ENCODE measurements at places on chromosomes 3 and 15.

DNA sequence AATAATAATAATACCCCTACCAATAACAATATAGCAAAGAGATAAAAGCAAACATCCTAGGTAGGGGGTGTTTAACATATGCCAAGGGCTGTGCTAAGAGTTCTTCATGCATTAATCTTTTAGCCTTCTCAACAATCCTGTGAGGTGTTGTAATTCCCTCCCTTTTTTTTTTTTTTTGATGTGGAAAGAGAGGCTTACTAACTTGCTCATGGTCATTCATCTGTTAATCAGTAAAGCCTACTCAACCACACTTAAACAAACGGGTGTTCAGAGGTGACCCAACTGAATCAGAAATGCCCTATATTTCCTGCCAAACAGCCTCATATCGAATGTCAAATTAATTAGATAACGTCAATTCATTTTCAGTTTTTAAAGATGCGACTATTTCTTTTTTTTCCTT is 232.1 kb downstream of the CTNNB1 start:
- no peaks in the 10 kb centered on the region for H3K27me3 ChIP-seq
- no peak overlapping the region for H3K27ac ChIP-seq
- DNase-seq, result no peak
- H3K36me3 ChIP-seq, result no peaks in the 10 kb centered on the region

GRCh38 chr15:85550283-85550682 is 169.9 kb downstream of the AKAP13 start:
- no peak for DNase-seq
- H3K4me1 ChIP-seq, result no peaks in the 10 kb centered on the region
- H3K36me3 ChIP-seq, result peaks cover 8% of the 10 kb centered on the region
- H3K27me3 ChIP-seq, result no peaks in the 10 kb centered on the region
- no peak overlapping the region for H3K27ac ChIP-seq
- H3K4me3 ChIP-seq, result no peak overlapping the region

DNA sequence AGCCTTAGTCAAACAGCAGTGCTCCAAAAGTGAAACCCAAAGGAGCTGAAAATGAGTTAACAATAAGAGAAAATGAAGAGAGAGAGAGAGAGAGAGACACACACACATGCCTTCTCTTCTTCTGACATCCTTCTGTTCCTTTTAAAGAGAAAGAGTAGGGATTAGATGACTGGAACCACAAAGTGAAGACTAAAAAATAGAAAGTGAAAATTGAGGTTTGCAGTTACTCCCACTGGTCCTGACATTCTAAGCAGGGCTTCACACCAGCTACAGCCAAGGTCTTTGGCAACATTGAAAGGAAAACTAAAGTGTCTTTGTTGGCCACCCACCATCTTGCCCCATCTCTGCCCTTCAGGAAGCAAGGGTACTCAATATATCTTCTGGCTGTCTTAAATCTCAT is 59.2 kb downstream of the USP50 start:
- H3K36me3 ChIP-seq, result peaks cover 62% of the 10 kb centered on the region
- H3K4me1 ChIP-seq, result no peaks in the 10 kb centered on the region
- no peak overlapping the region for H3K4me3 ChIP-seq
- H3K27me3 ChIP-seq, result no peaks in the 10 kb centered on the region
- no peak overlapping the region for H3K27ac ChIP-seq

DNA sequence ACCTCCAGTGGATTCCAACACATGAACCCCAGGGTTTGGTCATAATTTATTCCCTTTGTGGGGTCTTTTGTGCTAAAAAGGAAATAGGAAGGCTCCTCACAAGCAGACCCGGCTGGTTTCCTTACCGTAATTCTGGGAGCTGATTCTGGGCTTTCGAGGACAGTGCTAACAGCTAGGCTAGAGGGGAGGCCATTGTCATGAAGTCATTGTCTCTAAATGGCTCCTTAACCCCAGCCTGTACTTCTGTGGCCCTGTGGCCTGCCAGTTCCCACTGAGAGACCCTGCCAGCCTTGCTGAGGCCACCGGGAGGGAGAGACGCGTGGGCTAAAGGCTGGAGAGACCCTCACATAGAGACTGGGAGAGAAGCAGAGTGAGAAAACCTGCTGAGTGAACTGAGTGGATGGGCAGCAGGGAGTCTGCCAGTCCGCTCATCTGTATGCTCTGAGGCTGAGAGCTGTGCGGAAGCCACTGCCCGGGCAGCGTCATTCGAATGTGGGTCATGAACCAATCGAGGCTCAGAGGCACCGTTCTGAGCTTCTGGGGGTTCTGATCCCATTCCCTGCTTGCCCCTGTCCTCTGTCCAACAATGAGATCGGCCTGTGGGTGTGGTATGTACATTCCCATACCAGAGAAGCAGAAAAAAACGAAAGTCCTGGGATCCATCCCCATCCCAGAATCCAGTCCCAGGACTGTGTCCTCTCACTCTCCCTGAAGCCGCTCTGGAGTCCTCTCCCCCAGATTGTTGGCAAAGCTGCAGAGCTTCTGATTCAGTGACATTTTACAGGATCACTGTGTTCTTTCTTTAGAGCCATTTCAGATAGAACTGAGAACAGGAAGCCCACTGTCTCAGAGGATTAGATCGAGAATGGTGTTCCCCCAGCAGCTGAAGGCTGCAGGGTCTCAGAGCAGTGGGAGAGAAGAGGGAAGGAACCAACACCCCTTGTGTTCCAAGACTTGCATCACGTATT is 21.3 kb upstream of the DGKG start:
- H3K4me1 ChIP-seq, result no peaks in the 10 kb centered on the region
- H3K4me3 ChIP-seq, result no peak overlapping the region
- H3K27me3 ChIP-seq, result no peaks in the 10 kb centered on the region

DNA sequence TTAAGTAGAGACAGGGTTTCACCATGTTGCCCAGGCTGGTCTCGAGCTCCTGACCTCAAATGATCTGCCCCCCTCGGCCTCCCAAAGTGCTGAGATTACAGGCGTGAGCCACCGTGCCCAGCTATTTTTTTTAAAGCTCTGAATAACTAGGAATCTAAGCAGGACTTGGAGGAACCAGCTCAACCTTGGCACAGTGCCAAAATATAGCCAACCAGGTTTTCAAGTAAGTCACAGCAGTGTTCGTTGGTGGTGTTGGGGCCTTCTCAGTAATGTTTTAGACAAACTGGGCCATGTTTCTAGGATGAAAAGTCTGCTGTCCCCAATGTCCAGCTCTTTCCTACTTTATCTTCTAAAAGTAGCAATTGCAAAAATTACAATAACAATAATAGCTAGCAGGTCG is 6.4 kb upstream of the ADAM10 start:
- no peaks in the 10 kb centered on the region for H3K4me1 ChIP-seq
- DNase-seq, result no peak
- no peaks in the 10 kb centered on the region for H3K36me3 ChIP-seq
- H3K4me3 ChIP-seq, result no peak overlapping the region
- no peak overlapping the region for H3K27ac ChIP-seq

GRCh38 chr15:94395640-94396039 is 164.3 kb downstream of the MCTP2 start:
- DNase-seq, result no peak
- no peak overlapping the region for H3K4me3 ChIP-seq
- no peak overlapping the region for H3K27ac ChIP-seq
- H3K4me1 ChIP-seq, result no peaks in the 10 kb centered on the region
- peaks cover 8% of the 10 kb centered on the region for H3K36me3 ChIP-seq

DNA sequence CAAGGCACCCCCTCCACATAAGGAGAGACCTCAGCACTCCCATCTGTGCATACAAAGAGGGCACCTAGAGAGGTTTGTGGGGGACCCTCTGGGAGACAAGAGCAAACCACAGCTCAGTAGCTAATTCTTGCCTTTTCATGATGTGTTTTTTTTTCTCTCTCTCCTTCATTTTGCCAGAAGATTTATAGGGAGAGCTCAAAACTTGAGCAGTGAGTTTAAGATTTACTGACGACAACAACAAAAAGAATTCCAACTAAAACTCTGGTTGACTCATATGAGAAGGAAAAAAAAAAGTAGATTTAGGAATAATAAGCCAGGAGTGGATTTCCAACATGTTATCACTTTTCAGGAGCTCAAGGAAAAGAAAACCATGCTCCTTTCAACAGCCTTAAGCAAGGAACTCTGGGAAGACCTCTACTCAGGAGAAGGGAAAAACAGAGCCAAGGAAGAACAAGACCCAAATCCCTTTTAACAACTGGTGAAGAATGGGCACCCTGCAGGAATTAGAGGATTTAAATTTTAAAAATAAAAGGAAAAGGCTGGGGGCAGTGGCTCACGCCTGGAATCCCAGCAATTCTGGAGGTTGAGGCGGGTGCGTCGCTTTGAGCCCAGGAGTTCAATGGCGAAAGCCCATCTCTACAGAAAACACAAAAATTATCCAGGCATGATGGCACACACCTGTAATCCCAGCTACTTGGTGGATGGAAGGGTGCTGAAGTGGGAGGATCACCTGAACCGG is 58.2 kb upstream of the RAD18 start:
- no peaks in the 10 kb centered on the region for H3K27me3 ChIP-seq
- H3K27ac ChIP-seq, result no peak overlapping the region
- no peak for DNase-seq
- H3K4me1 ChIP-seq, result no peaks in the 10 kb centered on the region

- no peaks in the 10 kb centered on the region for H3K36me3 ChIP-seq
- H3K27ac ChIP-seq, result no peak overlapping the region
- no peaks in the 10 kb centered on the region for H3K4me1 ChIP-seq
- DNase-seq, result no peak
Measured at GRCh38 chr3:181915551-181915950, 203.8 kb downstream of the SOX2 start.
